ENCODE measurements at places on chromosomes 12 and 14.

DNA sequence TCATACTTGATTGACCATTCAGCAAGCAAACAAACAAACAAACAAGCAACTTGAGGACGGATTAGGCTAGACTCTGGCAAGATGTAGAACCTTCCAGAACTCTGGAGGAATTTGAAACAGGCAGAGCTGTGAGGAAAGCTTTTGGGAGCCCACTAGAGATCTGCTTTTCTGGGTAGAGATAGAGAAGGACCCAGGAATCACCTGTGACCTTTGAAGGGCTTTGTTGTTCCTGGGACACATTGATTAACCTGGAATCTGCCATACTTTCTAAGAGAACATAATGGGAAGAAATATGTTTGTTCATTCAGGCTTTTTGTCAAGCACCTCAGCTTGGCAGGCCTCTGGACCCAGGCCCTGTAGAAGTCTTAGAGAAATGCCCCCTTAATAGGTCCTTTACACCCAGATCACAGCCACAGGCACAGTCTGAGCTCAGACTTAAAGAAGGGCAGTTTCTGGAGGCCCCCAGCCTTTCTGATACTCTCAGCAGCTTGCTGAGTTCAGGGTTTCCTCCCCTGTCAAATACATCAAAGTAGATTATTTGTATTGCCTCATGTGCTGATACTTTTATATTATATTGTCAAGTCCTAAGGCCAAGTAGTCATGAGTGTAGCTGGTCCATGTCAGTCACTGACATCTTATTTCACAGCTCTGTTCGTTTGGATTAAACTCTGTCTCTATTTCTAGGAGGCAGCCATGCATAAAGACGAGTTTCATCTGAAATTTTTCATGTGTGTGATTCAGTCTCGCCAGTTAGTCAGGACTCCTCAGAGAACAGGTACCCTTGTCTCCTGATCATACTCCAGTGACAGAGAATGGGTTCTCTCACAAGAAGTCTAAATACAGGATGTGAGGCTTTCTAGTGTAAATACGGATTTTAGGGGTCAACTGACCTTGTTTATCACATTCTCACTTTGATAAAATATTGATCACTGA is 1.1 kb upstream of the SENP1 start:
- DNase-seq = no peak

GRCh38 chr14:92635031-92635430 is 113.4 kb downstream of the LGMN start:
- DNase-seq = no peak

- peak; percentile 76 for DNase-seq
Measured at GRCh38 chr12:65666876-65667275, 157.4 kb upstream of the HMGA2 start.

GRCh38 chr14:92997343-92998061 is 74.6 kb downstream of the CHGA start:
- DNase-seq = no peak

DNA sequence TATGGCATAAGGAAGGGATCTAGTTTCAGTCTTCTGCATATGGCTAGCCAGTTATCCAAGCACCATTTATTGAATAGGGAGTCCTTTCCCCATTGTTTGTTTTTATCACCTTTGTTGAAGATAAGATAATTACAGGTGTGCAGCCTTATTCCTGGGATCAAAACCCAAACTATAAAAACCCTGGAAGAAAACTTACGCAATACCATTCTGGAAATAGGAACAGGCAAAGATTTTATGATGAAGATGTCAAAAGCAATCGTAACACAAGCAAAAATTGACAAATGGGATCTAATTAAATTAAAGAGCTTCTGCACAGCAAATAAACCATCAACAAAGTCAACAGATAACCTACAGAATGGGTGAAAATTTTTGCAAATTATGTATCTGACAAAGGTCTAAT is 128.5 kb upstream of the DCN start:
- no peak for DNase-seq

DNA sequence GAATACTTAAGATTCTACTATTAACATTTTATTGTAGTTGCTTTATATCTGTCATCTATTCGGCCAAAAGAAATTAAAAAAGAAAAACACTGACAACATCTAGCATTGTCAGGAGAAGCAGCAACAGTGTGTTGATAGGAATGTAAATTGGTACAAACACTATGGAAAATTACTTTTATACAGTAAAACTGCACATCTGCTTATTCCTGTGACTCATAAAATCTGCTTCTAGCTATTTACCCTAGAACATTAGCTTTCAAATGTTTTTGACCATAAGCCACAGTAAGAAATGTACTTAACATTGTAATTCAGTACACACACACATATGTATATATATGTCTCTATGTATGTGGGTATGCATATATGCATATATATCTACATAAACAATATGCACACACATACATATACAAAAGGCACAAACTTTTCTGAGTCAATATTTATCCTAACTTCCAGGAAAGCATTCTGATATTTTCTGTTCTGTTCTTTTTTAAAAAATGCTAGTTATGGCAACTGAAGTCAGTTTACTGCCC is 278.9 kb upstream of the GARIN2 start:
- no peak for DNase-seq

- DNase-seq = peak; percentile 94
Measured at GRCh38 chr12:6461401-6462233, 8.9 kb downstream of the VAMP1 start.
